Breast epithelium (tissue), 4 donors: ENCODE measurements at places on chromosomes 3 and 15.

DNA sequence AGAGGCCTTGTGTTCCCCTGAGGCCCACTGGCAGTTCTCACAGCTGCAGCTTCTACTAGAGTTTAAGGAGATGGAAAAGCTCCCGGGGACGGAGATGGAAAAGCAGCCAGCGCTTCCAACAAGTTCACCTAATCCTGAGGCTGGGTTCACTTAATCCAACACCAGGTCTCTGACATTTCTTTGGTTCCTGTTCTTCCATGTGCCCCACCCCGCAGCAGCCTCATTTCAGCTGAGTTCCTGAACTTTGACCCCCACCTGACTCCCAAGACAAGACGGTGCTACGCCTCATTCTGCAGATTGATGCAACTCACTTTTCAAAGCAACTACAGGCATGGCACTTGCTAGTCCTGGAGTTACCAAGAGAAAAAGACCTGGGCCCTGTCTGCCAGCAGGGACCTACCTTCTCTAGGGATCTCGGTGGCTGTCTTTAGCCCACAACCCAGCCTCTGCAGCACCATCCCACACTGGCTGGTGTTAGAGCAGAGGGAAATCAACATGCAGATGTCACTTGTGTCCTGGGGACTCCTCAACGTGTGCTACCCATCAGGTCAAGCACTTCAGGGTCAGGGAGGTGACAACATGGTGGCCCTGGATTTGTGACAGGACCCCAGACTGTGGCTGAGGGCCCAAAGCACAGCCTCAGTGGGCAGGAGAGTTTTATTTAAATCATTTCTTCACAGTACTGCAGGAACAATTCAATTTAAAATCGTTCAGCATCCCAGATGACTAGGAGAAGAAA, 406.1 kb downstream of the VPS13C start:
- no peak for DNase-seq

DNA sequence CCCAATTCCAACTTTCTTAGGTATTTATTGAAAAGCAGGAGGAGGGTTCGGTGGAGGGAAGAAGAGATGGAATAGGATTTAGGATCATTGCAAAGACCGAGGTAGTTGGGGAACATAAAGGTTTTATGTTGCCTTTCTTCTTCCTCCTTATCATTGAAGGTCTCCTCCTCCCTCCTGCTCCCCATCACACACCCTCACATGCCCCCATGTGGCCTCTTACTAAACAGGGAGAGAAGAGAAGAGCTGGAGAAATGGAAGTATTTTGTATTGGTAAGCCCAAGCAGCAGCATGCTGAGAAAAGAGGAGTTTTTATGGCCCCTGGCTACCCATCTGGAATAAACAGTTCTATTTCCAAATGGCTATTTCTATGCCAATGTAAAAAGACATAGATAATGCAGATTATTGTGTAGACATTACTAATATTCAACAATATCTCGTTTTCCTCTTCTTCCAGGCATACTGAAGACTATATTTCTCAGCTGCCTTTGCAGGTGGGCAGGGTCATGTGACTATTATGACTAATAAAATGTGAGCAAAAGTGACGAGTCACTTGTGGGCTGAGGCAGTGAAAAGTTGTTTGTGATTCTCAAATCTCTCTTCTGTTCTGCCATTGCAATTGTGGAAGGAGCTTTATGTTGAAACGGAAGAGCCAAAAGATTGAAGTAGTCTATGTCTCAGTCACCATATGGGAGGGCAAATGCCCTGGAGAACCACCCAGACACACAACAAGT, 5.2 kb upstream of the GPR176 start:
- DNase-seq: no peak

DNA sequence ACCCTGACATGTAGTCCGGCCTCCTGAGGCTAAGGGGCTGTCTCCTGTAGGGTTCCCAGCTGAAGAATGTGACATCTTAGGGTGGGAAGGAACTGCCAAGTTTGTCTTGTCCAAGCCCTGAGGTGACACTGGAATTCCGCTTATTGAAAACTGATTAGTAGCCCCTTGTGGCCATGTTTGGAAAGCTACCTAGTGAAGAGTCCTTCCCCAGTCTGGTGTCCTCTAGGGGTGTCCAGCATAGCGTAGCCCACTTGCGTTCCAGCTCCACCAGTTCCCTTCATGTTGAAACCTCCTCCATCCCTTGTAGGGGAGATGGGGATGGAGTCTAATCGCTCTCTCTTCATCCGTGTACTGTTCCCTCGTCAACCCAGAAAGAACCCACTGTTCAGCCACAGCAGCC, 79.5 kb downstream of the CHDH start:
- no peak for DNase-seq

GRCh38 chr15:89566621-89567294, 8.5 kb upstream of the TICRR start:
- no peak for DNase-seq
